Central memory CD8-positive, alpha-beta T cell (primary cell): ENCODE measurements at places on chromosomes 3 and 15.

GRCh38 chr15:69815793-69816192 lies 281.9 kb downstream of the TLE3 start:
- no peak overlapping the region for H3K27ac ChIP-seq
- H3K4me3 ChIP-seq, result no peak overlapping the region
- H3K27me3 ChIP-seq, result no peaks in the 10 kb centered on the region

DNA sequence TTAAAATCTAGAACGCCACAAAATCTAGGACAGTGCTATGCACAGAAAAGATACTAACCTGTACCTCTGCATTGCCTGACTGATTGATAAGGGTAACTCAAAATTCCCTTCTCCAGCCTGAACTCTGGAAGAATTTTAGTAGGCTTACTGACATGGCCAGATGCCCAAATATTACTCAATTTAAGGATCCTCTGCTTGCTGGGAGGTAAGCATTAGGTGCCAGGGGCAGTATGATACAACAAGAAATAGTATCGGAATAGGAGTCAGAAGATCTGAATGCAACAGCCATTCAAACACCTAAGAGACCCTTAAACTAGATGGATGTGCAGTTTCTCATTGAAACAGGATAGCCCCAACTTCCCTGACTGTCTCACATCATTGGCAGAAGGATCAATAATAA lies 45.4 kb downstream of the CERS3 start:
- DNase-seq, result no peak
- no peak overlapping the region for H3K27ac ChIP-seq
- H3K27me3 ChIP-seq, result peaks cover 13% of the 10 kb centered on the region
- H3K36me3 ChIP-seq, result no peaks in the 10 kb centered on the region

DNA sequence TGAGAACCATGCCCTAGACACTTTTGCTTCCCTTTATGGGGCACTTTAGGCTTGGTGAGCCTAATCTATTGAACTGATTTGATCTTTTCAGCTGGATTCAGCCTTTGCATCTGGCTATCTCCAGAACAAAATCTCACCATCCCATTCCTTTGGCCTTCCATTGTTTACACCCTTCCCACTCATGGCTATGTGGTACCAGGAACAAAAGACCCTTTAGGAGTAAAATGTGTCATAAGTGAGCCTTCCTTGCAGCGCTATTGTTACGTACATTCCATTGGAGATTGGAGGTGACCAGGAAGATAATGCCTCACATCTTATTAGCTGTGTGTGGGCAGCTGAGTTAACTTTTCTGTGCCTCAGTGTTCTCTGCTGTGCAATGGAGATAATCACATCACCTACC lies 188.4 kb downstream of the SATB1 start:
- no peak overlapping the region for H3K4me3 ChIP-seq
- H3K27me3 ChIP-seq, result peaks cover 25% of the 10 kb centered on the region
- H3K27ac ChIP-seq, result no peak overlapping the region
- no peak for DNase-seq

DNA sequence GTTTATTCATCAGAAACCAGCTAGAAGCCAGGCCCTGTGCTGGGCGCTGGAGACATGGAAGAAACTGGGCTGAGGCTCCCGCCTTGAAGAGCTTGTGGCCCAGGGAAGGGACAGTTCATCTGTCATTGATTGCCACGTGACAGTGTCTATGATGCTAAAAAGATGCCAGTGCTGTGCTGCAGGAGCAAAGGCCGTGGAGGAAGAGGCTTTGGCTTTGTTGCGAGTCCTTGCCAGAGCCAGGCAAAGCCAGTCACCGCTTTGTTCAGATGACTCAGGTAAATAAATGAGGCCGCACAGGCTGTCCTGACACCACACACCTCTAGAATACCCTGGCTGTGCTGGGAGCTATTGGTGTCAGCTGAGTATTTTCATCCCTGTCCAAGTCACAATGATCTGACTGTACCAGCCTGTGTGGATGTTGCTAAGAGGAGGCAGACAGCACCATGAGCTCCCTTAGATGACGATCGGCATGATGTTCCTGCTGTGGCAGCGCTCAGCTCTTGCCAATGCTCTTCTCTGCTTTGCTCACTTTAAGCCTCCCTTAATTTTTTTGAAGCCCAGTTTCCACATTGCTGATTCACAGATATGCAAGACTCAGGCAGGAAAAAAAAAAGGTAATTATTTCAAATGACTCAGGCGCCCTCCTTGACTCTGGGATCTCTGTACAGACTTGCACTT lies 77.5 kb downstream of the CCNL1 start:
- no peaks in the 10 kb centered on the region for H3K27me3 ChIP-seq
- DNase-seq, result no peak
- peaks cover 17% of the 10 kb centered on the region for H3K4me1 ChIP-seq
- H3K27ac ChIP-seq, result peak overlapping the region; percentile 71
- no peak overlapping the region for H3K4me3 ChIP-seq

DNA sequence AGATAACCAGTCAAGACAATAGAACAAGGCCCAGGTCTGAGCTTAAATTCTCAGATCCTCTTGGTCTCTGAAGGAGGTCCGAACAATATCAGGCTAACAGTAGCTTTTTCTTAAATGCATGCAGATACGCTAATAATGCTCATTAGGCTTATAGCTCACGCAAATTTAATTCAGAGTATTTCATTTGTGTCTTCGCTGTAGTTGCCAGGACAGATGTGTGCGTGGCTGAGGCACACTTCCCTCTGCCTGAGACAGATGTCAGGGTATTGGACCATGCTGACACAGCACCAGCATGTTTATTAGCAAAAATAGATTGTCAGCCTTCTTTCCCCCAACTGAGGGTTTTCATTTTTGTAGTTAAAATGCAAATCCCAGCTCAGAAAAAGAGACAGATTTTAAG lies 102.9 kb upstream of the BFSP2 start:
- no peaks in the 10 kb centered on the region for H3K36me3 ChIP-seq
- H3K27ac ChIP-seq, result no peak overlapping the region
- H3K4me3 ChIP-seq, result no peak overlapping the region

- peak overlapping the region; percentile 69 for H3K27ac ChIP-seq
- no peak for DNase-seq
- no peaks in the 10 kb centered on the region for H3K27me3 ChIP-seq
- peaks cover 54% of the 10 kb centered on the region for H3K4me1 ChIP-seq
- H3K4me3 ChIP-seq, result peak overlapping the region; percentile 83
- peaks cover 4% of the 10 kb centered on the region for H3K36me3 ChIP-seq
These were observed 742 bp upstream of the SEMA7A start for GRCh38 chr15:74434263-74435136.

DNA sequence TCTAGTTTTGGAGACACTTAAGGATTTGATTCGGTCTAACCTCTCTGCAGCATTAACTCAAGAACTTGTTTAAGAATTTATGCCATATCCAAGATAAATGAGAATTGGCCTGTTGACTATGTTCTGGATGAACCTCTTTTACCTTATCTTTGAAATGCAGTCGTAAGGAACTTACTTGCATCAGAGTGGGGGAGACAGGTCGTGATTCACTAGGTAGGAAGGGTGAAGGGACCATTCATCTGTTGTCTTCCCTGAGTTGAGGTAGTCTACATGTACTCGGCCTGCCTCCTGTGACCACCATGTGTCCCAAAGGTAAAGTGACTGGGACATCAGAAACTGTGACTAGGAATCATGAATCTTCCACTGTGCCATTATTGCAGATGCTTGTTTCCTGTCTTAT lies 248.0 kb upstream of the P2RY1 start:
- H3K4me1 ChIP-seq, result no peaks in the 10 kb centered on the region
- peaks cover 48% of the 10 kb centered on the region for H3K27me3 ChIP-seq
- H3K4me3 ChIP-seq, result no peak overlapping the region
- no peaks in the 10 kb centered on the region for H3K36me3 ChIP-seq
- no peak for DNase-seq
- H3K27ac ChIP-seq, result no peak overlapping the region

- DNase-seq, result no peak
- H3K27ac ChIP-seq, result no peak overlapping the region
- H3K4me1 ChIP-seq, result no peaks in the 10 kb centered on the region
- no peaks in the 10 kb centered on the region for H3K27me3 ChIP-seq
These were observed 19.2 kb downstream of the ALS2CL start for GRCh38 chr3:46674031-46674845.

- DNase-seq, result no peak
- no peaks in the 10 kb centered on the region for H3K27me3 ChIP-seq
- H3K27ac ChIP-seq, result no peak overlapping the region
- no peaks in the 10 kb centered on the region for H3K4me1 ChIP-seq
These were observed 297.8 kb downstream of the SATB1 start for GRCh38 chr3:18127174-18127858.

DNA sequence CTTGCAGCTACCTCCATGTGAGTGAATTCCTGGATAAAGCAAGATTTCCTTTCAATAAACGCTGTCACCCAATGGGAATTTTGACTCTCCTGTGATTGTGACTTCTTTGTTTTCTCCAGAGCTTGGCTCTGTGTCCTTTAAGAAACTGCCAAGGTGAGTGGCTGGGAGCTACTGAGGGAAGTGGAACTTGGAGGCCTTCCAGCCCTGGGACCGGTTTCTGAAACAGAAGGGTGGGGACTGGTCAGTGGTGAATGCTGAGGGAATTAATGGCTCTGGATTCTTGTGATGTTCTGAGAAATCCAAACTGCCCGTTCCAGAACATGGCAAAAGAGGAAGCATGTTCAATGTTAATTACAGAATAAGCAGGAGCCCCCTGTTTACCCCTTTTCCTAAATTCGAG lies 41.1 kb upstream of the MYZAP start:
- H3K4me1 ChIP-seq, result no peaks in the 10 kb centered on the region
- peaks cover 72% of the 10 kb centered on the region for H3K27me3 ChIP-seq
- H3K27ac ChIP-seq, result no peak overlapping the region
- no peak overlapping the region for H3K4me3 ChIP-seq
- no peaks in the 10 kb centered on the region for H3K36me3 ChIP-seq
- no peak for DNase-seq
